ENCODE measurements at places on chromosomes 12 and 14.

DNA sequence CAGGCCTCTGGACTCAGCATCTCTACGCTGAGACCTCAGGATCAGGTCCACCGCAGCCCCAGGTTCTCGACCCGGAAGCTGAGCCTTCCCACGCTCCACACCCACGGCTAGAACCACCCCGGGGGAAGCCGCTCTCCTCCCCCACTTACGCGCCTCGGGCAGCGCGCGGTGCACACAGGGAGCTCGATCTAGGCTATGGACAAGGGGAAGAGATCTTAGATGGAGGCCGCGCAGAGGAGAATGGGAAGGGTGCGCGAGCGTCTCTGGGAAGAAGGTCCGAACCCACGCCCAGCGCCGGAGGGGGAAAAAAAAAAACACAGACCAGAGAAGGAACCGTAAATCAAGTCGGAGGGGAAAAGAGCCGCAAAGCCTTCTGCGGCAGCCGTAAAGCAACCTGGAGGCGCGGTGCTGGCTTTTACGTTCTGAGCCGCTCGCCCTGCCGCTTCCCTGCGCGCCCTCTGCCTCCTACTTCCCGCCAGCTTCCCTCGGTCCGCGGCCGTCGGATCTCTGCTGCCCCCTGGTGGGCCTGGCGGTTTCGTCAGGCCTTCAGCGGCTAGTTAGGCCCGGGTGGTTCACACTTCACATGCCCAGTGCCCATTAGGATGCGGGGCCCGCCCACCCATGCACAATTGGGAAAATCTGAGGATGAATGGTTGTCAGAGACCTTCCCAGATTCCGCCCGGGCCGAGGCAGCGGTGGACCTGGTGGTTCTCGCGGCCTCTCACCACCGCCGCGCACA is at the start of gene RAD52:
RAD52 (minus strand) TSS at position 242 of the 739 bp plus-strand sequence. CDS start 16,636 bp downstream, outside the sequence.
- peak; percentile 97 for DNase-seq

- no peak for DNase-seq
Measured at GRCh38 chr14:100748944-100749343, 22.3 kb downstream of the DLK1 start.

- no peak for DNase-seq
Measured at GRCh38 chr14:62187265-62187664, 425.0 kb downstream of the SNAPC1 start.

GRCh38 chr14:34539407-34540180 is at the start of gene EAPP:
TSS of gene EAPP (minus strand) at chr14:34539701. CDS start at chr14:34539628, 73 bp downstream.
- no peak for DNase-seq

GRCh38 chr12:119440803-119441360 is 106.4 kb downstream of the CCDC60 start:
- peak; percentile 9 for DNase-seq

Measured in NCI-H1436 (cell line).